Dermis microvascular lymphatic vessel endothelial cell (primary cell): ENCODE measurements at places on chromosomes 2 and 18. TPM values are rescaled to one million over a fixed set of nuclear protein-coding genes. Genes with fewer than 3 reads are reported as not detected.

HSPD1 gene
- 92.3 and 136 TPM in 2 replicates for total RNA-seq

- no peak for DNase-seq
Observed at GRCh38 chr2:72211777-72212485, 64.3 kb upstream of the CYP26B1 start.

DNA sequence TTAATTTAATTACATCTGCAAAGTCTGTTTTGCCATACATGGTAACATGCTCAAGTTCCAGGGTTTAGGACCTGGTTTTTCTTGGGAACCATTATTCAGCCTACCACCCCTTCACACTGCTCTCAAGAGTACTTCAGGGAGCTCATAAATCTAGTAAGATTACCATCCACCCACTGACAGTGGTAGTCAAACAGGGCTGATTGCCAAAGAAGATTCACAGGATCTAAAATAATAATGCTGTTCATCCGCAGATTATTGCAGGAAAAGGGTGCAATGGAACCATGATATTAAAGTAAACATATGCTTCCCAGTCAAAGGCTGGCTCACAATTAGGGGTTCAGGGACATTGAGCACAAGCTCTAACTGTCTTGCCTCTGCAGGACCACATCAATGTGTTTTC lies 148.0 kb upstream of the CYRIA start:
- DNase-seq = no peak

- no peak for DNase-seq
Observed at GRCh38 chr18:49646873-49647272, 85.0 kb downstream of the LIPG start.

GRCh38 chr18:35268821-35269220 lies 21.2 kb downstream of the ZSCAN30 start:
- DNase-seq = no peak

DNA sequence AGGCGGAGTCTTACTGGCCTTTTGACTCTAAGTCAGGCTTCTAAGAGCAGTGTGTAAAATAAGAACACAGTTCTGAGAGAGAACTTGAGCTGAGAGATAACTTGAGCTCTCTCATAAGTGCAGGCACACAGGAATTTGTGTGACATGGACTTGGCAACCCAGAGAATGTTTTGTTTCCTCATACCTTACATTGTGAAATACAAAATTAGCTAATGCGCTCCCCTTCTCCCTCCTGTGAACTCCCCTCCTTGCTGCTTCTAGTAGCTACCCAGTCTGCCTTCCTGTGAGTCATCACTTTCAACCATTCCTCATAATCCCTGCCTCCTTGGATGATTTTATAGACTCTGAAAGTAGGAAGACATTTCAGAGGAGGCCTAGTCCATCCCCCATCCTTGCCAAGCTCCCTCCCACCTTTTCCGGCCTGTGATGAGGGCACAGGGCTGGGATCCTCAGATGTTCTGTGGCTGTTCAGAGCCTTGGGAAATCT lies 22.6 kb downstream of the FER1L5 start:
- peak; percentile 42 for DNase-seq
